Cardiac muscle cell (in vitro differentiated cells and primary cell): ENCODE measurements at places on chromosomes 4 and X. TPM values are rescaled to one million over a fixed set of nuclear protein-coding genes. Genes with fewer than 3 reads are reported as not detected.

MED14 gene
- 11.0 and 23.7 TPM in 2 replicates for polyA plus RNA-seq

RENBP gene
- polyA plus RNA-seq: 7.4 and 8.7 TPM in 2 replicates

DNA sequence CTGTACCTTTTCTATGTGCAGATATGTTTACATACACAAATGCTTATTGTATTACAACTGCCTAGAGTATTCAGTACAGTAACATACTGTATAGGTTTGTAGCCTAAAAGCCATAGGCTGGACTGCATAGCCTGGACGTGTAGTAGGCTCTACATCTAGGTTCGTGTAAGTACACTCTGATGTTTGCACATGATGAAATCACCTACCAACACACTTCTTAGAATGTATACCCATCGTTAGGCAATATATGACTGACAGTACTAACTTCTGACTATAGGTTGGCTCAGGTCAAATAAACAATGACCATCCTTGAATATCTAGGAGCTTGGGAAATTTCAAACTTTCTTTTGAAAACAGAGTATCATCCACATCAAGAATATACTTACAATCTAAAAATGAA, 139.0 kb downstream of the CORIN start:
- H3K36me3 ChIP-seq: no peaks in the 10 kb centered on the region
- no peak overlapping the region for H3K4me3 ChIP-seq
- H3K27ac ChIP-seq: no peak overlapping the region
- DNase-seq: no peak
- H3K27me3 ChIP-seq: no peaks in the 10 kb centered on the region
- H3K4me1 ChIP-seq: peaks cover 9% of the 10 kb centered on the region

GRCh38 chrX:45208121-45208856, 7.6 kb upstream of the DIPK2B start:
- H3K4me3 ChIP-seq: no peak overlapping the region
- H3K27me3 ChIP-seq: no peaks in the 10 kb centered on the region
- H3K36me3 ChIP-seq: no peaks in the 10 kb centered on the region

- H3K4me1 ChIP-seq: no peaks in the 10 kb centered on the region
- no peaks in the 10 kb centered on the region for H3K36me3 ChIP-seq
- DNase-seq: no peak
- H3K27ac ChIP-seq: no peak overlapping the region
- H3K4me3 ChIP-seq: no peak overlapping the region
- no peaks in the 10 kb centered on the region for H3K27me3 ChIP-seq
These were observed 147.0 kb downstream of the PDGFC start for GRCh38 chr4:156824451-156825060.

DNA sequence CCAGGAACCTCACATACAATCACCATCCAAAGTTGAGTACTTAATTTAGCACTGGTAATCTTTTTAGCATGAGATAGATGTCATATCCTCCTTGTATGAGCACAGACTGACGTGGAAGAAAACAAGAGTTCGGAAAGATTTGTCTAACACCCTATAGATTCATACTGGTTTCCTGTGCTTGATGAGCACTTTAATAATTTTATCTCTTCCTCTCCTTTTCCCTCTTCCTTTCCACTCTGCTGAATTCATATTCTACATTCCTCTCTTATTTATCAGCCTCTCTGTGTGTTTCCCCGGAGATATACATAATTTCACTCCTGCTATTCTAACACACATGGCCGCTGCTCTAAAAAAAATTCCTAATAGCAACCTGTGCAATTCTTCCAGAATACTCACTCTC, 273.9 kb downstream of the AFF2 start:
- no peak overlapping the region for H3K27ac ChIP-seq
- DNase-seq: peak; percentile 50
- no peaks in the 10 kb centered on the region for H3K36me3 ChIP-seq
- H3K4me1 ChIP-seq: no peaks in the 10 kb centered on the region
- H3K4me3 ChIP-seq: no peak overlapping the region

GRCh38 chr4:104470770-104471169, 23.9 kb downstream of the CXXC4 start:
- H3K4me3 ChIP-seq: no peak overlapping the region
- no peaks in the 10 kb centered on the region for H3K27me3 ChIP-seq
- peaks cover 8% of the 10 kb centered on the region for H3K4me1 ChIP-seq
- DNase-seq: no peak
- no peaks in the 10 kb centered on the region for H3K36me3 ChIP-seq

MAGEC2 gene
- not detected in 2 replicates for polyA plus RNA-seq

GRCh38 chr4:164706675-164707074, 47.3 kb upstream of the SMIM31 start:
- H3K4me3 ChIP-seq: no peak overlapping the region
- no peaks in the 10 kb centered on the region for H3K27me3 ChIP-seq
- no peak overlapping the region for H3K27ac ChIP-seq
- H3K36me3 ChIP-seq: no peaks in the 10 kb centered on the region

GRCh38 chr4:172770787-172771186, 397.8 kb upstream of the GALNT7 start:
- H3K4me1 ChIP-seq: no peaks in the 10 kb centered on the region
- H3K36me3 ChIP-seq: no peaks in the 10 kb centered on the region
- H3K27me3 ChIP-seq: no peaks in the 10 kb centered on the region
- H3K4me3 ChIP-seq: no peak overlapping the region
- H3K27ac ChIP-seq: no peak overlapping the region

DNA sequence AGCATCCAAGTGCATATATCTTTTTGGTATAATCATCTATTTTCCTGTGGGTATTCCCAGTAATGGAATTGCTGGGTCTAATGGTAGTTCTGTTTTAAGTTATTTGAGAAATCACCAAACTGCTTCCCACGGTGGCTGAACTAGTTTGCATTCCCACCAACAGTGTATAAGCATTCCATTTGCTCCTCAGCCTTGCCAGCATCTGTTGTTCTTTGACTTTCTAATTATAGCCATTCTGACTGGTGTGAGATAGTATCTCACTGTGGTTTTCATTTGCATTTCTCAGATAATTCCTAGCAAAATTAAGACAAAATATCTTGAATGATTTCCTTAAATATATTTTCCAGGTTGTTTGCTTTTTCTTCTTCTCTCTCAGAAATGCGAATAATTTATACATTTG, 341.1 kb downstream of the GBA3 start:
- no peak for DNase-seq
- H3K4me3 ChIP-seq: no peak overlapping the region
- no peaks in the 10 kb centered on the region for H3K27me3 ChIP-seq
- no peaks in the 10 kb centered on the region for H3K4me1 ChIP-seq
- H3K27ac ChIP-seq: no peak overlapping the region
